Panc1 (cell line): ENCODE measurements at places on chromosomes 16 and 17.
A peak's percentile ranks its signal among the peaks of the same experiment; 100 is the strongest.

GRCh38 chr17:14398766-14399165, 97.9 kb downstream of the HS3ST3B1 start:
- no peaks in the 10 kb centered on the region for H3K27me3 ChIP-seq
- H3K36me3 ChIP-seq, result no peaks in the 10 kb centered on the region
- no peak for DNase-seq
- no peak overlapping the region for H3K4me3 ChIP-seq
- H3K27ac ChIP-seq, result no peak overlapping the region
- H3K4me1 ChIP-seq, result no peaks in the 10 kb centered on the region

DNA sequence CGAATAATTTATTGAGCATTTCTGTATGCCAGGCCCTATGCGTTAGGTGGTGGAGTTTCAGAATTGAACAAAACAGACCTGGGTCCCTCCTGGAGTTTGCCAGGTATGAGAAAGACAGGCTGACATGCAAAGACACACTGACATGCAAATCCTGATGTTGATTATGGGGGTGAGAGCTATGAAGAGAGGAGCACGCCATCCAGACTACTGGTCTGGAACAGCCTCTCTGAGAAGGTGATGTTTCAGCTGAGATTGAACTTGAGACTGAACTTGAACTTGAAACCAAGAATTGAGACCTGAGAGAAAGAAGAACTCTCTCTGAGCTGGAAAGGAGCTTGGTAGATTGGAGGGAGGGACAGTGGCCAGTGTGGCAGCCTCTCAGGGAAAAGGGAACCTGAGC, 14.2 kb upstream of the CACNG4 start:
- H3K4me3 ChIP-seq, result no peak overlapping the region
- peak overlapping the region; percentile 96 for H3K27ac ChIP-seq
- no peaks in the 10 kb centered on the region for H3K36me3 ChIP-seq
- no peaks in the 10 kb centered on the region for H3K27me3 ChIP-seq

- H3K36me3 ChIP-seq, result no peaks in the 10 kb centered on the region
- no peak for DNase-seq
- peaks cover 15% of the 10 kb centered on the region for H3K4me1 ChIP-seq
- H3K27ac ChIP-seq, result no peak overlapping the region
- H3K27me3 ChIP-seq, result no peaks in the 10 kb centered on the region
- H3K4me3 ChIP-seq, result no peak overlapping the region
Observed at GRCh38 chr17:76578376-76578775, 7.3 kb downstream of the ST6GALNAC2 start.

- peak overlapping the region; percentile 81 for H3K27ac ChIP-seq
- H3K4me1 ChIP-seq, result peaks cover 7% of the 10 kb centered on the region; the same call in 1 of the 2 replicates
- H3K27me3 ChIP-seq, result no peaks in the 10 kb centered on the region
- no peaks in the 10 kb centered on the region for H3K36me3 ChIP-seq
- DNase-seq, result no peak
Observed at GRCh38 chr17:1267471-1267943, 2.7 kb upstream of the BHLHA9 start.

DNA sequence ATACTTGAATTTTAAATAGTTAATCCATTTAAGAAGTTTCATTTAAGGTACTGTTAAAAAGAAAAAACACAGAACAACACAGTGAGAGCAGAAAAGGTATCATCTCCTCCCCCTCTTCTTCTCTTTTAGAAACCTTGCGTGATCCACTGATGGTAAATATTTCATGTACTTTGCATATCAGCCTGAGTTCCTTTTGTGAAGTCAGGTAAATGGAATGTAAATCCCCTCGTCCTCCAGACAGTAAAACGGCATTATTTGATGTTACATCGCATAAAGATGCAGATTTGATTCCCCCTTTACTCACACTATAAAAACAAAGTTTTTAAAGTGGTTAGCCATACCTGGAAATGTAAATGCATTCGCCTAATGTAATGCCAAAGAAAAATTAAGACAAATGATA, 234.4 kb downstream of the WWOX start:
- H3K4me3 ChIP-seq, result no peak overlapping the region
- H3K36me3 ChIP-seq, result no peaks in the 10 kb centered on the region
- no peaks in the 10 kb centered on the region for H3K27me3 ChIP-seq
- DNase-seq, result no peak
- H3K27ac ChIP-seq, result no peak overlapping the region

GRCh38 chr17:78154903-78155811, 9.0 kb downstream of the C17orf99 start:
- no peak for DNase-seq
- H3K27me3 ChIP-seq, result no peaks in the 10 kb centered on the region
- H3K27ac ChIP-seq, result no peak overlapping the region
- no peak overlapping the region for H3K4me3 ChIP-seq

GRCh38 chr17:78824240-78824639, 16.4 kb downstream of the USP36 start:
- peaks cover 24% of the 10 kb centered on the region for H3K36me3 ChIP-seq
- no peak for DNase-seq
- H3K27ac ChIP-seq, result no peak overlapping the region
- H3K27me3 ChIP-seq, result no peaks in the 10 kb centered on the region

- DNase-seq, result no peak
- H3K36me3 ChIP-seq, result no peaks in the 10 kb centered on the region
- no peaks in the 10 kb centered on the region for H3K27me3 ChIP-seq
- no peak overlapping the region for H3K27ac ChIP-seq
Observed at GRCh38 chr17:18950944-18951905, 740 bp upstream of the SLC5A10 start.

DNA sequence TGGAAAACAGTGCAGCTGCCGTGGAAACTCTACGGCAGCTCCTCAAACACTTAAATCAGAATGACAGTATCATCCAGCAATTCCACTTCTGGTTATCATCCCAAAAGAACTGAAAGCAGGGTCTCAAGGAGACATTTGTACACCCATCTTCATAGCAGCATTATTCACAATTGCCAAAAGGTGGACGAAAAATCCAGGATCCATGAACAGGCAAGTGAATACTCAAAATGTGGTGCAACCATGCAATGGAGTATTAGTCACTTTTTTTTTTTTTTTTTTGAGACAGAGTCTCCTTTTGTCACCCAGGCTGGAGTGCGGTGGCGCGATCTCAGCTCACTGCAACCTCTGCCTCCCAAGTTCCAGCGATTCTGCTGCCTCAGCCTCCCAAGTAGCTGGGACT, 10.6 kb upstream of the AATK start:
- DNase-seq, result no peak
- no peaks in the 10 kb centered on the region for H3K36me3 ChIP-seq
- no peak overlapping the region for H3K4me3 ChIP-seq
- H3K27me3 ChIP-seq, result no peaks in the 10 kb centered on the region
